Stimulated activated naive B cell treated with anti-CD40 and anti-IgM and Interleukin-4, amounts not matched to agents 10 μg/mL and 1 μg/mL and 100 μg/mL, for 72 hours (primary cell): ENCODE measurements at places on chromosomes 2 and 18.

DNA sequence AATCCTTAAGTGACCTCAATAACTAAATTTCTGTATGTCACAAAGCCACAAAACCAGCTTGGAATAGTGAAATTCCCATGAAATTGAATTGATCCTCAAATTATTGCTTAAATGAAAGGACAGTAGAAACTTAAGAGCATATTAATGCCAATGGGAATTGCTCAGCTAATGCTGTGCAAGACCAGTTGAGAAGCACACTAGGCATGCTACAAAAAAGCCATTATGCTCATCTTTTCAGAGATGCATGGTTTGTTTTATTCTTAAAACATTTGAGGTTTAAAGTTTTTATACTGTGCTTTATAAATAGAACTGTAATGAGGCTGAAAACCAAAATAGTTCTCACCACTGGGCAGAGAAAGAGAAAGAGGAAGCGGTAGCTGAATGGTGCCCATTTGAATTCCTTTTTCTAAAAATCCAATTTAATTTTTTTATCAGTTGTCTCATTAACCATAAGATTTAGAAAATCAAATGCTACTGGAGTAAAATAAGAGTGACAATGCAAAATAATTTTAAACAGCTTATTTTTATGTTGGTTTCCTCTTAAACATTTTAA is 98.6 kb downstream of the LNPK start:
- no peak for DNase-seq

- DNase-seq: no peak
Measured at GRCh38 chr2:241618829-241619228, 18.1 kb downstream of the THAP4 start.

GRCh38 chr2:236939721-236940231 is 145.9 kb upstream of the COPS8 start:
- DNase-seq: no peak

DNA sequence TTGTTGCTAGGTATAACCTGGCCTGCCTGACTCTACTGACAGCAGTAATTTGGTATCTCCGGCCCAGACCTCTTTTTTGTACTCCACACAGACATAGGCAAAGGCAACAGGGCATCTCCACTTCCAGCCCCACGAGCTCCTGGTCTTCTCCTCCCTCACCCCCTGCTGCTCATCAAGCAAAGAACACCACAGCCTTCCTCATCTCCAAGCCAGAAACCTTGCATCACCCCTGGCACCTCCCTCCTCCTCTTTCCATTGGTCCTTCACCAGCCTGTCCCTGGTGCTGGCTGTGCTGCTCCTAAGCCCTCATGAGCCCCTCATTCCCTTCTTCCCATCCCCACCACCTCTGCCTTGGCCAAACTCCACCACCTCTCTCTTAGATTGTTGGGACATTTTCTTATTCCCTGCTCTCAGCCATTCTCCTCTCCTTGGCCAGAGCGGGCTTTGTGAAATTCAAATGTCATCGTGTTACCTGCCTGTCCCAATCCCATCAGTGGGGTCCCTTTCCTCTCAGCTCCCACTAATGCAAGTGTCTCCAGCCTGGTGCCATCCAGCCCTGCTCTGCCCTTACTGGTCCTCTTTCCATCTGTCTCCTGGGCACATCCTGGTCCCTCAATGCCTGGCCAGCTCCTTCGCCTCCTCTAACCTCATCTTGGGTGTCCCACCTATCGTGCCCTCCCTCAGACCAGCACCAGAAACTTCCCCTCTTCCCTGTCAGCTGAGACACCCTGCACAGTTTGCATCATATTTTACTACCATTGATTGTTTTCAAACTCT is 77.4 kb downstream of the INHBB start:
- no peak for DNase-seq

DNA sequence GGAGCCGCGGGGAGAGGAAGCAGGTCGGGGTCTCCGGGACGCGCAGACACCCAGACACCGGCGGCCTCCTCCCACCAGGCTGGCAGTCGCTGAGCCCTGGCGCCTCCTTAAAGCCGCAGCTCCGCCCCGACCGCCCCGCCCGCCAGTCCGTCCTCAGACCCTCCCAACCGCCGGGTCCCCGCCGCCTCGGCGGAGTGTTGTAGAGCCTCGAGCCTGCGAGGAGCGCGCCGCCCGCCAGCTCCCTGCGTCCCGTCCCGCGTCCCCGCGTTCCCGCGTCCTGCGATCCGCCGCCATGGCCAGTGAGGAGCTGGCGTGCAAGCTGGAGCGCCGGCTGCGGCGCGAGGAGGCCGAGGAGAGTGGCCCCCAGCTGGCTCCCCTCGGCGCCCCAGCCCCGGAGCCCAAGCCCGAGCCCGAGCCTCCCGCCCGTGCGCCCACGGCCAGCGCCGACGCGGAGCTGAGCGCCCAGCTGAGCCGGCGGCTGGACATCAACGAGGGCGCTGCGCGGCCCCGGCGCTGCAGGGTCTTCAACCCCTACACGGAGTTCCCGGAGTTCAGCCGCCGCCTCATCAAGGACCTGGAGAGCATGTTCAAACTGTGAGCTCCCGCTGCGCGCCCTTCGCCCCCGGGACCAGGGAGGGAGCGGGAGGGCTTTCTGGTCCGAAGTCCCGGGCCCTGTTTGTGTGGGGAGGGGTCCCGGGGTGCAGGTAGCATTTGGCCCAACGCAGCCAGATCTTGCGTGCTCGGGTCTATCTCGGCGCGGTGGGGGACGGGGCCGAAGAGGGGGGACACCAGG is at the start of gene EFHD1:
Gene EFHD1, plus strand, starts transcription at position 192 of the 793 bp plus-strand sequence. Its CDS starts 101 bp downstream, at position 293.
- peak; percentile 17 for DNase-seq

DNA sequence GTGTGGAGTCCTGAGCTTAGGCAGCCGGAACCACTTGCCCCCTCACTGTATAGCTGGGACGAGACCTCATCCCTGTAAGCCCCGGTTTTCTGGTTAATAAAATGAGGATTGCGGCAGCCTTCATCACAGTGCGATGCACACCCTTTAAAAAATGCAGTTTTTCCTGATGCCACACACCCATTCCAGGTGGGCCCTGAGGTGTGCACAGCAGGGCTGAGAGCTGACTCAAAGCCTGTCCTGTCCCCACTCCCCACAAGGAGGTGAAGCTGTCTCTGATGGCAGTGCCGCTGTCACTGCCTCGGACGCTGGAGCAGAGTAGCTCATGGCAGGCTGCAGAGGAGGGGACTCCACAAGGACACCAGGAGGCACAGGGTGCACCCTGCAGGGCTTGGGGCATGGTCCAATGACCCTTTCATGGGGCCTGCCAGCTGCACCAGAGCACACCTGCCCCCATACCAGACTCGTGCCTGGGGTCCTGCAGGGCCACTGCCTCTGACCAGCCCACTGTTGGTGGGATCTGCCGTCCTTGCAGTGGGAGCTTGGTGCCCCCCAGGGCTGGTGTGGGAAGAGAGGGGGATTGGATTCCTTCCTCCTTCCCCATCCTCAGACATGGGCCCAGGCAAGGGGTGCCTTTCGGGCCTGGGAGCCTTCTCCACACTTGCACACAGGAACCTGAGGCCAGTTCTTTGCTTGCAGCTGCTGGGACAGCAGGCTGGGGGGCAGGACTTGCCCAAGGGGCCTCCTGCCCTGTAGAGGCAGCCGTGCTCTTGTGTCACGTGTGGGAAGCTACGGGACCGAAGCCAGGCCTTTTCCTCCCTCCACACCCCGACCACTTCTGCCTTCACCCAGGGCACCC is 22.8 kb downstream of the GPC1 start:
- DNase-seq: no peak

GRCh38 chr18:79133724-79134123 is 64.5 kb downstream of the ATP9B start:
- DNase-seq: no peak

GRCh38 chr2:208192611-208193236 is 2.9 kb upstream of the C2orf80 start:
- DNase-seq: no peak

DNA sequence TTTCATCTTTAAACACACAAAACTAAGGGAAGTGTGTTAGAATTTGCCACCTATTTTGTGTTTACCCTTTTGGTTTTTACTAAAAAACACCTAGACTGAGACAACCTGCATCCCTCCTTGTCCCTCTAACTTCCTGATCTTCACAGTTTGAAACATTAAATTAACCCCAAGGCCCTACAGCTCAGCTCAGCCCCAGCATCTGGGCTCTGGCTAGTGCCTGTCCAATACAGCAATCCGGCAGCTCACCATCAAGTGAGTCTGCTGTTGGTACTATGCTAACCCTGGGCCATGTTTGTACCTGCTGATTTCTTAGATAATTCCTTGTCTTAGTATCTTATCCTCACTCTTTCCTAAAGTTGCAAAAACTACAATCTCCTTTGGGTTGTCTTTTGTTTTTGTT is 162.4 kb downstream of the DSEL start:
- DNase-seq: no peak

- DNase-seq: no peak
Measured at GRCh38 chr2:190477661-190478454, 56.7 kb downstream of the NEMP2 start.

- DNase-seq: no peak
Measured at GRCh38 chr2:36197181-36197971, 158.2 kb upstream of the CRIM1 start.

GRCh38 chr2:65393743-65394422 is 38.5 kb downstream of the SPRED2 start:
- no peak for DNase-seq

- DNase-seq: no peak
Measured at GRCh38 chr2:68371581-68371980, 6.5 kb downstream of the PLEK start.

DNA sequence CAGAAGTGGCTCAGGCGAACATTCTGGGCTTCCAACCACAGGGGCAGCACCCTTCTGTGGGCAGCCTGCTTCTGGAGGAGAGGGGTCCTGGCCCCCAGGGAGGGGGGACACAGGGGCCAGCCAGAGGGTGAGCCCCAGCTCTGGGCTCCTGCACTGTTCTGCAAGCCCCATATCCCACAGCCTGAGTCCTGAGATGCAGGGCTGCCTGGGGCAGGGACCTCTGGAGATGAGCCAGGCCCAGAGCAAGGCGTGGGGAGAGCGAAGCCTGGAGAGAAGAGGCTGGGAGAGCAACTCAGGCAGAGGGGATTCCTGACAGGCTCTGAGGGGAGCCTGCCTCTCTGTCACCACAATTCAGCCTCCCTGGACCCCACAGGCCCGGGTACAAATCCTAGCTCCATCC is 13.5 kb upstream of the PRSS56 start:
- DNase-seq: no peak

DNA sequence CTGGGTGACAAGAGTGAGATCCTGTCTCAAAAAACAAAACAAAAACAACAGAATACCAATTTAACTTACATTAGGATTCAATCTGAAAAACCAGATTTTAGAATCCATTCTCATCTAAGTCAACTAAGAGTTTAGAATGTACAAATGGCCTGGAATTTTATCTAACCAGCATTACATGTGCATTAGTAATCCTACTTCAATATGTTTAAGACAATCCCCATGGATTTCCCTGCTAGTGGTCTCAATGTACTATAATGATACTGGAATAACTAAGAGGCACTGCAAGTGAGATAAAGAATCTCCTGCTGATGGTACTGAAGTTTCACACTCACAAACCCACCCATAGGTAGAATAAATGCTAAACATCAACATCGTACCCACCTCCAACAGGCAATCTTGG is 53.9 kb upstream of the DNER start:
- DNase-seq: no peak

- DNase-seq: no peak
Measured at GRCh38 chr2:226877491-226877890, 41.6 kb downstream of the RHBDD1 start.

GRCh38 chr18:25005541-25006403 is 346.2 kb downstream of the ZNF521 start:
- no peak for DNase-seq

DNA sequence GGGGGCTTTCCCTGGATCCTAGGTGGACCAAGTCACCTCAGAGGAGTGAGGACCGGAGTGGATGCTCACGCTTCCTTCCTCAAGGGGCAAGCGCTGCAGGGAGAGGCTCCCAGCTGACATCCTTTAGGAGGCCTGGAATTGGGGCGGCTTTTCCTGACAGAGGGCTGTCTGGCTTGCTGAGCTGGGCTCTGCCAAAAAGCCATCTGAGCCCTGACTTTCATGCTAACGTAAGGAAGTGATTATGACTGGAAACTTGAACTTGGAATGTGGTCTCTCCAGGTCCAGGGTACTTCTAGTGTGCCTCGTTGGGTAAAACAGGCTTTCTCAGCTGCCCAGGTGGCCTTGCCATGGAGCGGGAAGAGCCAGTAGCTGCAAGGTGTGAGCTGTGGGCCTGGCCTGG is 268.3 kb upstream of the SPRED2 start:
- DNase-seq: no peak

DNA sequence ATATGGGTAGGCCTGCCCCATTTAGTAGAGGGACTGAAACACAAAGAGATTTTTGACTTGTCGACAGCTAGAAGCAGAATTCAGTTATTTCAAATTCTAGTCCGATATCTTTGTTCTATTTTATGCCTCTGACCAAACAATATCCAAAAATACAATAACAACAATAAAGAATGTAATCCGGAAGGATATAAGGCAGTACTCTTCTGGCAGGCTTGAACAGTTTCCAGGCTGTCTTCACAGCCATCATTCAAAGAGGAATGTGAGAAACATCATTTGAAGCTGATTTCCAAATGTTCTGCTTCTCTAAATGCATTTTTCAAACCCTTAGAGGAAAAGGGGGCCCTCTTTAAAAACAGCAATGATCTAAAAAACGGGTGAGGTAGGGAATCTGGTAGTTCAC is 36.7 kb upstream of the SPTBN1 start:
- no peak for DNase-seq

- no peak for DNase-seq
Measured at GRCh38 chr2:32051836-32052439, 11.4 kb upstream of the SPAST start.

DNA sequence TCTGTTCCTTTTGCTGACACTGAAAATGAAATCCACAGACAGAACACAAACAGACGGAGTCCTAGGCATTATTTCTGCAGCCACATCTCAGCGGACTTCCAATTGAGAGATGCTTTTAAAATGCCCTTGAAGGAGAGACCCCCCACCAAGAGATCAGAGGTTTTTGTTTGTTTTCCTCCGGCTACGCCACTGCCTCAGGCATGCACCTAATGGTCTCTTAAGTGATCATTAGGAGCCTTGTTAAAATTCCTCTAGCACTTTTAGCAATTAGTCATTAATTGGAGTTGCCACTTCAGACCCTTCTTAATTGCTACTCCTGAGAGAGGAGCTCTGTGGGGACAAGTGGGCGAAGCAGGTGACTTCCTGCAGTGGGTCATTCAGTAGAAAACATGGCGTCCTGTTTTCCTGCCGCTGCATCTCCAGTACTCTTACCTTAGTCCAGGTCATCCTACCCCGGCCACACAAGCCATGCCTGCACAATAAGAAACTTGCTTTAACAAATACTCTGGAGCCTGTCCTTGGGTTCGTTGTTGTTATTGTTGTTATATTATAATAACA is 257.7 kb upstream of the CHAC2 start:
- no peak for DNase-seq

GRCh38 chr2:229282758-229283546 is 11.9 kb upstream of the PID1 start:
- DNase-seq: no peak

GRCh38 chr2:216553093-216553478 is 54.4 kb downstream of the RPL37A start:
- no peak for DNase-seq

DNA sequence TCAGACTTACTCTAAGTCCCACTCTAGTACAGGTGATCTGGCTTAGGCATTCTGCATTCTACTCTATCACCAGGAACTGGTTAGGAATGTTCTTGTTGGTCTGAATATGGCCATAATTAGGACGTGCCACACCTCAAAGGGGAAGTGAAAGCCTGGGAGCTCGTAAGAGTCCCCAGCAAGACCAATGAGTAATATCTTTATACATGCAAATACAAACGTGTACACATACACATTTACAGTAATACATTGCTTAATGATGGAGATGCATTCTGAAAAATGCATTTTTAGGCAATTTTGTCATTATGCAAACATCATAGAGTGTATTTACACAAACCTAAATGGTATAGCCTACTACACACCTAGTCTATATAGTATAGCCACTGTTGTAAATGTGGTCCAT is 19.5 kb upstream of the ERCC3 start:
- DNase-seq: peak; percentile 24
